ENCODE measurements at places on chromosomes 7 and 10. TPM values are rescaled to one million over a fixed set of nuclear protein-coding genes. Genes with fewer than 3 reads are reported as not detected.

- DNase-seq = no peak
Measured at GRCh38 chr7:95198863-95199262, 125.5 kb downstream of the PON1 start.

GRCh38 chr7:136245327-136246004, 268.3 kb upstream of the MTPN start:
- DNase-seq = no peak

DNA sequence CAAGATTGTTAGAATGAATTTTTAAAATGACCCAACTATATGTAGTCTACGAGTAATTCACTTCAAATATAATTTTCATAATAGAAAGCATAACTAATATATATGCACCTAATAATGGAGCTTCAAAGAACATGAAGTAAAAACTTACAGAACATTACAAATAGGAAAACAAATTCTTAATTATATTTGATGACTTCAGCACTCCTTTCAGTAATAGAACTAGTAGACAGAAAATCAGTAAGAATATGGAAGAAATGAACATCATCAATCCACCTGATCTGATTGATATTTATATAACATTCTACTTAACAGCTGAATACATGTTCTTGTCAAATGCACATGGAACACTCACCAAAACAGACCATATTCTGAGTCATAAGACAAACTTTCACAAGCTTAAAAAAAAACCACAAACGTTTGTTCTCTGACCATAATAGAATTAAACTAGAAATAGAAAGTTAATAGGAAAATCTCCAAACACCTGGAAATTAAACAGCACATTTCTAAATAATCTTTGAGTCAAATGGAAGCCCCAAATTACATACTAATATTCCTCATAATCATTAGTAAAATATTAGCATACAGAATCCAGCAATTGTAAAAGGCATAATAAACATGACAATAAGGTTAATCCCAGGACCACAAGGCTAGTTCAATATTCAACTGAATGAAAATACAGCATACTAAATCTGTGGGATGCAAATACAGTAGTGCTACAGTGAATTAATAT, 48.0 kb downstream of the BRAF start:
- DNase-seq = peak; percentile 69

DNA sequence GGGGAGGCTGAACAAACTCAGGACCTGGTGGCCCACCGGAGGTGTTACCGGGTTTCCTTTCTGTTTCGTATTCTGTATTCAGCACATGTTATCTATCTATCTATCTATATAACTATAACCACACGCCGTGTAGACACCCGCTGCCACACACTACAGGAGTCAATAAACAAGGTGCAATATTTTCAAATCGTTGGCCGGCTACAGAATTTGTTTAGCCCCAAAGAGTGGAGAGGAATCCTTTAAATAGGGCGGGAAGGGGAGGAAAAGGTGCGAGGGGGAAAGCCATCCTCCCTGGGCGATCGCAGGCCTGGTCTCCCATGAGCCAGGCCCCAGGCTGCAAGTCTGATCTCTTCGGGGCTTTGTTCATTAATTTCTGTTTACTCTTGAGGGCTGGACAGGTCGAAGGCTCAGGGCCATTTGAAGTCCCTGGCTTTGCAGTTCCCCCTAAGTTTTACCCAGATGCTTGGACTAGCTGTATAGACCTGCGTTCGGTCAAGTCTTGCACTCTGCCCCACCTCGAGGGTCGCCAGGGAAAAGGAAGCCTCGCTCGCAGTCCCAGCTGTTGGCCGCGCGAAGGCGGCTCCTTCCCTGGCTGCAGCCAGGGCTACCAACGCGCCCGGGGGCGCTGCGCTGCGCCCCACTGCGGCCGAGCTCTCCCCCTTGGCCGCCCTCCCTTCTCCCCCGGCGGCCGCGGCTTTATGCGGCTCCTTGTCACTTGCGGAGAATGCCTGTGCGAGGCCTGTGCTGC, 3.8 kb downstream of the NKX2-3 start:
- DNase-seq = no peak

DNA sequence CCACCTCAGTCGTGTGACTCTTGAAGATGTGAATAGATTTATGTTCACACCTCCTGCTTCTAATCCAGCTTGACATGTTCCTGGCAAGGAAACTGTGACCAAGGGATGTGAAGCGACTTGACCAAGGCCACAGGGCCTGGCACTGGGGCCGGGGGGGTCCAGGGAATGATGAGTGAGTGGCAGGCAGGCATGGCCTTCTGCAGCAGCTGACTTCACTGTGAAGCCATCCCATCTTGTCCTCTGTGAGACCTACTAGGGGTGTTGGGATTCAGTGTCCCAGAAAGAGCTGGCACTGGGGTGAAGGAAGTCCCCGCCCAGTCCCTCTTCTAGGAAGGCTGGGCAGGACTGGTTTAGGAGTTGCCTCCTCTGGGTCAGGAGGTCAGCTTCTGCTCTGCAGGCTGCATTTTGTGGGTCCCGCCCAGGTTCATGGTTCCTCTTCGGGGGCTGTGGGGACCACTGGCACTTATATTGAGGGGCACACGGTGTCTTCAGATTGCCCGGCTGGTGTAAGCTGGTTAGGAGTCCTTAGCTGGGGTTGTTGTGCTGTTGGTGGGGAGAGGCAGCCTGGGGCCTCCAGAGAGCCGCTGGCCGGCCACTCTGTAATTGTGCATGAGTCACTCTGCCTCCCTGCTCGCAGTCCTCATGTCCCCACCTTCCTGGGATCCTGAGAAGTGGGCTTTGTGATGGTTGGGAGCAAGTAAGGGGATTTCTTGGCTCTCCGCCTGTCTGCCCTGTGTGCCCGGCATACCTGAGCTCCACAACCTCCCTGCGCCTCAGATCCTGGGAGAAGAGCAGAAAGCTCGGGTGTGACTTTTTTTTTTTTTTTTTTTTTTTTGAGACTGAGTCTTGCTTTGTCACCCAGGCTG, 11.0 kb downstream of the ZMIZ1 start:
- DNase-seq = peak; percentile 75

Gene LDB3
- total RNA-seq = under 0.01 TPM

Gene COL17A1
- total RNA-seq = not detected

Gene TFR2
- 0.43 TPM for total RNA-seq

DNA sequence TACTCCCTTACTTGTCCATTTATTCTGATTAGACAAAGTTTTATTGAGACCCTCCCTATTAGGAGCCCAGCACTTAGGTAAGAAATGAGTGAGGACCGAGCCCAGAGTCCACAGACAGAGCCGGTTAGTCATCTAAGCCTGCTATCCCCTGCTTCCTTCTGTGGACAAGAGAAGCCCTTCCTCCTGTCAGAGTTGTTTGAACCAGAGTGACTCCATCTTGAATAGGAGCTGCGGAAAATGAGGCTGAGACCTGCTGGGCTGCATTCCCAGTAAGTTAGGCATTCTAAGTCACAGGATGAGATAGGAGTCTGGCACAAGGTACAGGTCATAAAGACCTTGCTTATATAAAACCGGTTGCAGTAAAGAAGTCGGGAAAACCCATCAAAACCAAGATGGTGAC, 109.1 kb downstream of the CPXM2 start:
- DNase-seq = no peak

DNA sequence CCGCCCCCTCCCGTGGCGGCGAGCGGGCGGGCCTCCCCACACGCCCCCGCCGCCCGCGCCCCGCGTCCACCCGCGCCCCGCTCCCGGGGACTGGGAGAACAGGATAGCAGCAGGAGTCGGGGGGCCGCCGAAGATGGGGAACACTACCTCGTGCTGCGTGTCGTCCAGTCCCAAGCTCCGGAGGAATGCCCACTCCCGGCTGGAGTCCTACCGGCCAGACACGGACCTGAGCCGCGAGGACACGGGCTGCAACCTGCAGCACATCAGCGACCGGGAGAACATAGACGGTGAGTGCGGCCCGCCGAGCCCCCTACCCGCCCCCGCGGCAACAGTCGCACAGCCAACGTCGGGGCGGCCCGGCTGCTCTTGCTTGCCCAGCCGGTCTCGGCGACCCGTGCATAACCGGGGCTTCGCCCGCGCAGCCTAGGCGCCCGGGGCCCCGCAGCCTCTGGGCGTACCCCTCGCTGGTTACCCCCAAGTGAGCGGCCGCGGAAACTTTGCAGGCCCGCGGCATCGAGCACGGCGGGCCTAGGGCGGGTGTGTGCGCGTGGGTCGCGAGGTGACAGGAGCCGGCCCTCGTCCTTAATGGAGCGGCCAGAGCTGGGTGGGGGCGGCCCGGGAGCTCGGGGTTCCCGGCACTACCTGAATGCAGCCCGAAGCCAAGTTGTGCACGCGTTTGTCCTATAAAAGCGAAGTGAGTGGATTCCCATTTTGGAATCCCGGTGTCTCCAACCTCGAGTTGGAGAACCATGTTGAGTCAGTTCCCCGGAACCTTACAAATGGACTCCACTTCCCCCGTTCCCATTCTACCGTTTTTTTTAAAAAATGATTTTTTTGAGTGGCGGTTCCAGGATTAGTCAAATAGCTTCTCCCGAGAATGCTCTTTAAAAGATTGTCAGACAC, 863 bp downstream of the CCNY start:
- no peak for DNase-seq

Gene INMT
- total RNA-seq = 15.8 TPM

- no peak for DNase-seq
Measured at GRCh38 chr10:77147871-77148270, 489.7 kb downstream of the KCNMA1 start.

DNA sequence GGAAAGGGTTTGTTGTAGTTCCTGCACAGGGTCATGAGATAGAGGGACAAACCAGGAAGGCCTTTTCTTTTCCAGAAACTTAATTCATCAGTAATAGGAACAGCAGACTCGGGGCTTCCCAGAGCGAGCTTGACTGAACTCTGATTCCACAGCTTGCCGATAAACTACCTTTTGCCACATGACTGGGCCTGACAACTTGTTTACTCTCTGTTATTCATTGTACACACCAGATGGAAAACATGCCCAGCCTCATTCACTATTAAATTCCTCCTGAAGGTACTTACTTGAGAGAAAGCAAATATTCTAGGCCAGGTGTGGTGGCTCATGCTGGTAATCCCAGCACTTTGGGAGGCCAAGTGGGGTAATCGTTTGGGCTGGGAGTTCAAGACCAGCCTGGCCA, 77.1 kb upstream of the FGFR2 start:
- DNase-seq = no peak

- DNase-seq = no peak
Measured at GRCh38 chr10:75430000-75430763, 1.2 kb upstream of the LRMDA start.

- DNase-seq = peak; percentile 26
Measured at GRCh38 chr7:141696348-141696747, 5.6 kb downstream of the DENND11 start.

Gene NUPR2
- total RNA-seq = not detected

Gene LIPF
- not detected for total RNA-seq

DNA sequence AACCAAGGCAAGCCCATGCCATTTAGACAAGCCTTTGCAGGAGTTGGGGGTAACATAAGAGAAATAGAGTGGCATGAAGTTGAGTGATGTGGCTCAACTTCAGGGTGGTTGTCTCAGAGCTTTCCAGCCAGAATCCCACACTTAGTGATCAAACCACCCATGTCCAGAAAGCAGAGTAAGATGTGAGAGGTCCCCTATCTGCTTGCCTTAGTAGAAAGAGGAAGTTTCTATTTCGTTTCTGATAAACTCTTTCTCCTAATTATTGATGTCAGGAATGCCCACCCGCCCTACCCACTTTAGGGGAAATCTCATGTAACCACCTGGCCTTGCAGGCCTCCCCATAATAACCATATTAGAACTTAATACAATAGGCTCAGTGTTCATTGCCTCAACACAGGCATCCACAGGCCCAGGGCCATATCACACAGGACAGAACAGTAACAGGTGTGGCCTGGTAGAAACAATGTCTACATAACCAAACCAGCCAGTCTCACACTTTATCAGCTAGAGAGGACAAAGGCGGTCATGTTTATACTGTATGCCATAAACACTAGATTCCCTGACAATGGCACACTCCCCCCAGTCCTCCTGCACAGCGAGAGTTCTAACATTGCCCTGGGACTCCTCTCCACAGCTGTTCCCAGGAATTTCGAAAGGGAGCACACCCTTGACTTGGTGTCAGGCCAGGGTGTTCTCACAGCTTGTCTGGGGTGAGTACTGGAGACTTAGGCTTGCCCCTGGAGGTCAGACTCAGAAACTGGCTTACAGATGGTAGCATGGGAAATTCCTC, 364.4 kb downstream of the CXCL12 start:
- DNase-seq = no peak

- DNase-seq = peak; percentile 21
Measured at GRCh38 chr7:23196306-23196705, 14.5 kb downstream of the NUP42 start.

DNA sequence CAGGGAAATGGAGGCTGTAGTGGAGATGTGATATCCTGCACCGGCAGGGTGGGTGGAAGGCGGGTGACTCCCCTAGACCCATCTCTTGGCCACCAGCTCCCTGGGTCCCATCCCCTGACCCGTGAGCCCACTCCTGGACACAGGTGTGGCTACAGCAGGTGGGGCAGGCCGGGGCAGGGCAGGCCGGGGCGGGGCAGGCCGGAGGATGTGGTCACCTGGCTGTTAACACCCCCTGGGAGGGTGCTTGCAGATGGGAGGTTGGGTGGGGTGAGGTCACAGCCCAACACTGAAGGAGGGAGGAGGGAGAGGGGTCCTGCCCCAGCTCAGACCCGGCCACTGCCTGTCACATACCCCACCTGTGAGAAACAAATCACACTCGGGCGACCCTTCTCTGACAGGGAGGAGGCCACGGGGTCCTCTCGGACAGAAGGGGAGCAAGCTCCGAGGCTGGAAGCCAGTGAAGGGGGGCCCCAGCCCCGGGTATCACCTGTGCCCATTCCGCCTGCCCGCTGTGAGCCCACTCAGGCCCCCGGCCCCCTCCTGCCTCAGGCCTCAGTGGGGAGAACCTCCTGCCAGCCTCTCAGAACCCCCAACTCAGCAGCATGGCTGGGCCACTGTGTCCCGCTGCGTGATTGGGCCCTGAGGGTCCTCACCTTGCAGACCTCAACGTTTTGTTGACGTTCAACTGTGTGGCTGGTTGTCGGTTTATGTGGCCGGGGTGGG, 74.0 kb downstream of the MICALL2 start:
- no peak for DNase-seq

DNA sequence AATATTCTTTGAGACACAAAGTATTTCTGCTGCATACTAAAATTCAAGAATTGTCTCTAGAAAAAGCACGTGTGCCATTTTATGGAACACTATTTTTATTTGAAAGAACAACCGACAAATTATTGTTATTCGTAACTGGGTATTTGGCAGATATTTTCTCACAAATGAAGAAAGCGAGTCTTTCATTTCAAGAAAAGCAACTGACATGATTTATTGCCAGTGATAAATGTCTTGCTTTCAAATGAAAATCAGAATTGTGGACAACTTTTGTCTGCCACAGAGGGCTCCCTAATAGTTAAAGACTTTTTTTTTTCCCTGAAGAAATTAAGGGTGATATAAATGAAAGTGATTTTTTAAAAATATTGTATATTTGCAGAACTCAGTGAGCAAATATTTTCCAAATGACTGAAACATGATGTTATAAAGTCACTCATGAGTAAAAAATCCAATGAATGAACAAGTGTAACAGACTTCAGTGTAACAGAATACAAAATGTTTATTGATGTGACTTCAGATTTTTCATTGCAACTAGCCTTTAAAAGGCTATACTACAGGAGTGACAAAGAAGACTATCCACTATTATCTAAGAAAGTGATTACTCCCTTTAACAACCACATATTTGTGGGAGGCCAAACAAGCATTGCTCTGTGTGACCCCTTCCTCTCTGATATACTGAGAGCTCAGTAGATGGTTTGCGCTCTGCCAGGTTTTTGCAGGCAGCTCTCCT, 49.0 kb upstream of the SEMA3E start:
- no peak for DNase-seq

Gene TDRD1
- total RNA-seq = 0.64 TPM

Gene COL13A1
- total RNA-seq = 3.5 TPM

Gene LAMTOR4
- 81.5 TPM for total RNA-seq

GRCh38 chr10:124798781-124799180, 2.8 kb upstream of the ABRAXAS2 start:
- no peak for DNase-seq

GRCh38 chr10:132551093-132551807, 13.7 kb downstream of the INPP5A start:
- no peak for DNase-seq
